Cardiac muscle cell (in vitro differentiated cells and primary cell): ENCODE measurements at places on chromosomes 5 and 9. TPM values are rescaled to one million over a fixed set of nuclear protein-coding genes. Genes with fewer than 3 reads are reported as not detected.

GRCh38 chr5:168434001-168434400 is 52.3 kb upstream of the RARS1 start:
- no peak overlapping the region for H3K27ac ChIP-seq
- DNase-seq = peak; percentile 37
- H3K27me3 ChIP-seq = no peaks in the 10 kb centered on the region
- no peaks in the 10 kb centered on the region for H3K36me3 ChIP-seq
- H3K4me3 ChIP-seq = no peak overlapping the region

Gene CTNND2
- total RNA-seq = 6.3 and 11.0 TPM in 2 replicates

Gene DMRT3
- total RNA-seq = 0.35 TPM in 1 of 2 replicates, not detected in the other

- peaks cover 2% of the 10 kb centered on the region for H3K36me3 ChIP-seq
- no peak for DNase-seq
- H3K4me3 ChIP-seq = no peak overlapping the region
Observed at GRCh38 chr5:142118155-142118686, 9.6 kb downstream of the NDFIP1 start.

DNA sequence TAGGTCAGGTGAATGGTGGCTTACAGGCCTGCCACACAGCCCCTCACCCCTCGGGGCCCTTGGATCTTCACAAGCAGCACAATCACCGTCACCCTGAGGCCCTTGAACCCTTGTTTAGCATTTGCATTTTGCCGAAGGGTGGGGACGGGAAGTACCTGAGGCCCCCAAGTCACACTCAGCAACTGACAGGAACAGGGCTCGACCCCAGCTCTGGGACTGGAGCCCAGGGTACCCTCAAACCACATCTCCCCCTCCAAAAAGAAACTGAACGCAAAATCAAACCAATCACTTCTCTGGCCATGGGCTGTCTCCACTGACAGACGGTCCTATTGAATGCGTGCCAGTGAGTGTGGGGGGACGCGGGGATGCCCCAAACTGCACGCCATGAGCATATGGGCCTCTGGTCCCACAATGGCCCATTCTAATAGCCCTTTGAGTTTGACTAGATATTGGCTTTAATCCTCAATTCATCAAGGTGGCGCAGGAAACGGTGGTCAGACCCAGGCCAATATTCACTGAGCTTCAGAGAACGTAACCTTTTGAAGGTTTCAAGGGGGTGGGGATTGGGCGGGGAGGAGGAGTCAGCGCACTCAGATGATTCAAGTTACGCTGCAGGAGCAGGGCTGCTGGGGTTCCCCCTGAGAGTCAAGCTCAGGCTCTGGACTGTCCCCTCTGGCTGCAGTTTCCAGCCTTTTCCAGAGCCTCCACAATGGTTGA is 176.0 kb downstream of the DAB2IP start:
- no peaks in the 10 kb centered on the region for H3K36me3 ChIP-seq
- H3K4me1 ChIP-seq = peaks cover 8% of the 10 kb centered on the region
- H3K27ac ChIP-seq = no peak overlapping the region
- no peaks in the 10 kb centered on the region for H3K27me3 ChIP-seq
- no peak overlapping the region for H3K4me3 ChIP-seq
- DNase-seq = no peak

GRCh38 chr5:96093340-96093739 is 131.7 kb upstream of the ELL2 start:
- no peaks in the 10 kb centered on the region for H3K36me3 ChIP-seq
- no peak overlapping the region for H3K27ac ChIP-seq
- H3K4me3 ChIP-seq = no peak overlapping the region
- no peak for DNase-seq
- peaks cover 3% of the 10 kb centered on the region for H3K4me1 ChIP-seq

DNA sequence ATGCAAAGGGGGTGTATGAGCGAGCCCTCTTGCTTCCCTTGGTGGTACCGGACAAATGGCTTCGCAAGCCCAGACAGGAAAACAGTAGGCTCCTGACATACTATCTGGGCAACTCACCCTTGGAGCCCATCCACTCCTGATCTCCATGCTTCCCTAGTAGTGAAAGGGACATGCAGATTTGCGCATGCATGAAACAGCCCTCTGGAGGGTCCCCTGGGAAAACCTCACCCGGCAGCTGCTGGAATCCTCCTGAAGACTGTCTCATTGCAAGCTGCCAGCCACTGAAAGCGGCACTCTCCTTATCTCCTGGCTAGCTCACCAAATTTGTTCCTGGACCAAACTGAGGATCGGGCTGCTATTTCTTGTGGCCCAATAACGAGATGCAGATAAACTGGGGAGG is 10.2 kb downstream of the ZNF169 start:
- no peaks in the 10 kb centered on the region for H3K27me3 ChIP-seq
- no peaks in the 10 kb centered on the region for H3K4me1 ChIP-seq
- H3K4me3 ChIP-seq = no peak overlapping the region
- no peak for DNase-seq

Gene MARCHF11
- 3.0 and 5.1 TPM in 2 replicates for total RNA-seq

Gene BASP1
- 111 and 129 TPM in 2 replicates for total RNA-seq

DNA sequence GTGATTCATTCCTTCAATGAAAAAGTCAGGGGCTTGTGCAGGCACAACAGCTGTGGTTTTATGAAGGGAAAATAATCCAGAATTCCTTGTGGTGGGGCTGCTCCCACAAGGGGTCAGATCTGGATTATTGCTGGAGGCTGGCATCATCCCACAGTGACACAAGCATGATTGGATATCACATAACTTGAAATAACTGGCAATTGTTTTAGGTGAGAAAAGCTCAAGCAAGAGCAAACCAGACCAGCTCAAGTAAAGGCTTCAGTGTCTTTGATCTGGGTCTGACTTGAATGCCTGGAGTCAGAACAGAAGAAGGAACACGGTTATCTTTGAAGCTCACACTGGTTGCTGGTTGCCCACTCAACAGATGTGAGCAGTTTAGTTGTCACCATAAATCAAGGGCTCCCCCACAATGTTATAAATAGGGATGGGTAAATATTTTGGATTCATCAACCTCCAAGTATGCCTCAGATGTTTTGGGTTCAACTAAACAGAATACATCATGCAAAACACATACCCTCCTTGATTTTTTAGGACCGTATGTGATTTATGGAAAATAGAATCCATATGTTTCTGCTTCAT is 3.1 kb upstream of the ZNF474 start:
- no peaks in the 10 kb centered on the region for H3K36me3 ChIP-seq
- DNase-seq = no peak
- peaks cover 7% of the 10 kb centered on the region for H3K4me1 ChIP-seq
- H3K4me3 ChIP-seq = no peak overlapping the region
- H3K27ac ChIP-seq = no peak overlapping the region

Gene TERT
- 0.30 TPM in 1 of 2 replicates, not detected in the other for total RNA-seq

- DNase-seq = peak; percentile 82
- H3K27ac ChIP-seq = peak within 1 kb of the TSS; percentile 58
- H3K4me1 ChIP-seq = peaks cover 35% of the 10 kb centered on the region
Observed at GRCh38 chr9:18473652-18474279, at the start of gene ADAMTSL1. Gene ADAMTSL1 (plus strand): TSS chr9:18474153. CDS start chr9:18474233, 80 bp downstream.

Gene TTC23L
- 0.98 and 1.6 TPM in 2 replicates for total RNA-seq

Gene MYOT
- total RNA-seq = not detected in 2 replicates

GRCh38 chr9:34771007-34771406 is 61.1 kb upstream of the CCL21 start:
- H3K27me3 ChIP-seq = peaks cover 12% of the 10 kb centered on the region
- no peak overlapping the region for H3K27ac ChIP-seq

GRCh38 chr5:44708602-44709001 is 100.1 kb upstream of the MRPS30 start:
- H3K27me3 ChIP-seq = no peaks in the 10 kb centered on the region
- no peaks in the 10 kb centered on the region for H3K4me1 ChIP-seq
- H3K36me3 ChIP-seq = no peaks in the 10 kb centered on the region
- H3K27ac ChIP-seq = no peak overlapping the region
- DNase-seq = no peak

DNA sequence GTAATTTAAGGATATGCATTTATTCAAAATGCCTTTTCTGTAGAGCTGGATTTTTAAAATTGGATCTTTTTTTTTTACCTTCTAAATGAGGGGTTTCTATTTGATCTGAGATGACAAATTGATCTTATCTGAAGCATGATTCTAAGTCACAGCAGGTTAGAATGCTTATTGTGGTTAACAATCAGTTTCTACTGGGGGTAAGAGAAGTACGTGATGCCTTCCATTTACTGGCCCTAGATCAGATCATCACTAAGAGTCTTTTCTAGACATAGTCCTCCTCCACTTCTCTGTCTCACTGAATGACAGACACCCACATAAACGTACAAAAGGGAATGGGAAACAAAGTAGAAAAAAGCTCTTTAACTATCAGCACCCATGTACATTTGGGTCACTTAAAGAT is 231.9 kb downstream of the DMAC1 start:
- H3K27ac ChIP-seq = no peak overlapping the region
- H3K36me3 ChIP-seq = no peaks in the 10 kb centered on the region
- DNase-seq = no peak
- H3K4me1 ChIP-seq = no peaks in the 10 kb centered on the region
- no peaks in the 10 kb centered on the region for H3K27me3 ChIP-seq

Gene FGF10
- total RNA-seq = 34.5 and 60.0 TPM in 2 replicates

Gene NUTM2G
- total RNA-seq = 0.33 TPM in 1 of 2 replicates, not detected in the other

GRCh38 chr5:179209359-179210150 is 135.7 kb downstream of the ADAMTS2 start:
- DNase-seq = peak; percentile 60
- no peaks in the 10 kb centered on the region for H3K36me3 ChIP-seq
- H3K4me3 ChIP-seq = no peak overlapping the region

Gene BRD3
- 27.0 and 42.6 TPM in 2 replicates for total RNA-seq

DNA sequence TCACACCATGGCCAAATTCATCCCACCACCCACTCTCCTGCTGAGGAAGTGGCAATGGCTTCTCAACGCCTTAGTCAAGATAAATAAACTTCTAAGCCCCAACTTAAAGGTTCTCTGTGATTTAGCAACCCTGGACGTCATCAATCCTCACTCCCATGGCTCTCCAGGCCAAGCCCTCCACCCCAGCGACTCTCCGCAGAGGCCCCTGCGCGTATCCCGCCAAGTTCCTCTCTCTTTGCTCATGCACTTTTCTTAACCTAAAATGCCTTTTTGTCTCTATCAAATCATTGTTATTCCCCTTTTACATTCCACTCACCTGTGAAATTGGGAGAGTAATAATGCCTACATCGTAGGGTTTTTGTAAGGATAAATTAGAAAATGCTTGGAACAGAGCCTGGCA is 88.6 kb downstream of the NRG2 start:
- no peaks in the 10 kb centered on the region for H3K36me3 ChIP-seq
- no peak overlapping the region for H3K4me3 ChIP-seq
- no peaks in the 10 kb centered on the region for H3K27me3 ChIP-seq
- H3K4me1 ChIP-seq = peaks cover 35% of the 10 kb centered on the region
- peak overlapping the region; percentile 60 for H3K27ac ChIP-seq
